ENCODE measurements at places on chromosomes 5 and 9.

GRCh38 chr9:17082343-17083064 is 52.3 kb upstream of the CNTLN start:
- DNase-seq, result no peak

DNA sequence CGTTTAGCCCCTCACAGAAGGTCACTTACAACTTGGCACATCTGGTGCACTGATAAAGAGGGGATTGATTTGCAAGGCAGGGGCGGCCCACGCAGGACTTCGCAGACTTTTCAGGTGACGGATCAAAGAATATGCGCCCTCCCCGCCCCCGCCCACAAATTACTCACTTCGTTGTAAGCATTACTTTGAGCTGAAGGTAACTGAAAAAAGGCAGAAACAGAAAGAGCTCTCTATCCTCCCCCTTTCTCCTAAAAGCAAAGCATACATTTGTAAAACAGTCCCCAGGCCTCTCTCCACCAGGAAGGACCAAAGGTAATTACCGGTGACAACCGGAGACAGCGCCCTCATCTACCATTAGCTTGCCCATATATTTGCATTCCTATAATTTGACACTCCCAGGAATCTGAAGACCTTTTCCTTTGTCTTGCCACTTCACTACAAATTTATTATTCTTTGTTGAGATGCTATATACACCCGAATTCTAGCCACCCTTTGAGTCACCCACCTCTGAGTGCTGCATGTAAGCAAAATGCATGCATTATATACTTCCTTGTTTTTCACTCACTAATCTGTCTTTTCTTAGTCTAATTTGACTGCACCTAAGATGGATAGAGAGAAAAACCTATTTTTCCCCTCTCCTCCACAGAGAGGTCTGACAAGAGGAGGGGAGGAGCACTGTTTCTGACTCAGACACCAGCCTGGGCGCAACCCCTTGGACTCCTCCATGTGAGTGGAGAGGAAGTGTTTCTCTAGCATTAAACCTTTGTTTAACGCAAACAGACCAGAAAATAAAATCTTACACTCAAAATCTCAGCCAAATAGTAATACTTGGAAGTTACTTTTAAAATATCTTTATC is 74.7 kb upstream of the SPIN1 start:
- DNase-seq, result no peak

- DNase-seq, result no peak
Measured at GRCh38 chr9:37374892-37375291, 47.6 kb upstream of the GRHPR start.

DNA sequence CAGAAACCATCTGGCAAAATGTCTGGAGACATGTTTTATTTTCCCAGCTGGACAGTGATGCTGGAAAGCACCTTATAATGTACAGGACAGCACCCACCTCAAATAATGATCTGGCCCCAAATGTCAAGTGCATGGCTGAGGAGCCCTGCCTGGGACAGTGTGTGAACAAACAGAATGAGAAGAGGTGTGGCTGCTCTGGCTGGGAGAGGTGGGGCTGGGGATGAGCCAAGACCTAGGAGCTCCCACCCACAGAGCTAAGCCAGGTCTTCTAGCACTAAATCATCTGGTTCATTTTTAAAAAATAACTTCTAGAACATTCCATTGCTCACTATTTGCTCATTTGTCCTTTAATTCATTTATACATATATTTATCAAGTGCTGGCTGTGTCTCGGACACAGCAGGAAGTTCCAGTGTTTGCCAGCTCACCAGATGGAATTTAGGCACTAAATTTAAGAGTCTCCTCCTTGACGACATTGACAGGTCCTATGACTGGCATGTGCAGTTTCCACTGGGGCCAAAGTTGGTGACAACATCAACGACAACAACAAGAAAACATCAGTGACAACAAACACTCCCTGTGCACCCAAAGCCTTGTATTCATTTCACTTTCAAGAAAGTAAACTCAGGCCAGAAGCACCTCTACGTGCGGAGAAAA is 59.1 kb downstream of the GTF3C4 start:
- DNase-seq, result no peak

GRCh38 chr5:23629396-23629795 is 122.0 kb downstream of the PRDM9 start:
- no peak for DNase-seq

DNA sequence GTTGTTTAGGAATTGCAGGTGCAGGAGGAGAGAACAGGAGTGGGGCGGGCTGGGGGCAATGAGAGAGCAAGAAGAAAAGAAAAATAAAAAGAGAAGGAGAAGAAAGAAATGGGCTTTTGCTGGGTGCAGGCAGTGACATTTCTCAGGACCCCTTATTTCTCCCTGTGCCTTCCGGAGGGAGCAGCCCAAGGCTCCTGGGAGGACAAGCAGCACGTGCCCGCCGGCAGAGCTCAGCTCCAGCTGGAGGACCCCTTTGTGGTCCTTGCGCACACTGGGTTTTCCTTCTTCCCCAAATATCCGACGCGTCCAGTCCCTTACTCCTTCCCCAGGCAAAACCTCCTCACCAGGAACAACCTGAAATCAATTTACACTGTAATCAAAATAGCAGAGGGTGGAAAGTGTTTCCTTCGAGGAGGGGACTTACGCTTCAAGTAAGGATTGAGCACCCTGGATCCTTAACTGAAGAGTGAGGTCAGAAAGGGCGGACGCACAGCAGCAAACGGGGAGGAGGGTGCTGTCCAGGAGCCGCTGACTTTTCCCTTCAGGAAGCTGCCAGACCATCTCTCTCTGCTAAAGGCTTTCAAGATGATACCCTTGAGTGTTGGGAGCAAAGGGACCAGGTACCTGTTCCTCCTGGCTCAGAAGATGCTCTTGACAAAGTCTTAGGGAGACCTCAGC is 2.1 kb downstream of the BTNL9 start:
- DNase-seq, result no peak

- DNase-seq, result no peak
Measured at GRCh38 chr5:134072471-134073210, 41.8 kb upstream of the TCF7 start.

DNA sequence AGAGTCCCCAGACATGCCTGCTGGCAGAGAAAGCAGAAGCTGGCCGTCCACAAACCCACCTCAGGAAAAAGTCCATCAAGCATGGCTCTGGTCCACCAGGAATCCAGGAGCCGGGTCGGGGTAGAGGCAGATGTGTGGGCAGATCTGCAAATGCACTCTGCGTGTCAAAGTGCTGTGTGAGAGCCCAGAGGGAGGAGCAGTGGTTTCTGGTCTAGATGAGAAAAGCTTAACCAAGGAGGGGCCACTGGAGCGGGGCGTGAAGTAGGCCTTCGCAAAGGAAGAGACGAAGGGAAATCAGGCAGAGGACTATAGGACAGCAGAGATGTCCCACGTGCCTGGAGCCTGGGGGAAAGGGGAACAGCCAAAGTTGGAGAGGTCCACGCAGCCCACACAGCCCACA is 40.0 kb downstream of the TTLL11 start:
- DNase-seq, result no peak

GRCh38 chr9:130445268-130445983 is 665 bp downstream of the ASS1 start:
- no peak for DNase-seq

GRCh38 chr9:33044677-33045282 is 19.7 kb downstream of the DNAJA1 start:
- no peak for DNase-seq

- no peak for DNase-seq
Measured at GRCh38 chr5:148910216-148910615, 83.8 kb downstream of the ADRB2 start.

GRCh38 chr9:2461892-2462291 is 159.7 kb upstream of the VLDLR start:
- no peak for DNase-seq

- no peak for DNase-seq
Measured at GRCh38 chr5:107515521-107516080, 155.1 kb downstream of the EFNA5 start.

GRCh38 chr9:95494416-95495371 is 22.1 kb downstream of the PTCH1 start:
- DNase-seq, result no peak

DNA sequence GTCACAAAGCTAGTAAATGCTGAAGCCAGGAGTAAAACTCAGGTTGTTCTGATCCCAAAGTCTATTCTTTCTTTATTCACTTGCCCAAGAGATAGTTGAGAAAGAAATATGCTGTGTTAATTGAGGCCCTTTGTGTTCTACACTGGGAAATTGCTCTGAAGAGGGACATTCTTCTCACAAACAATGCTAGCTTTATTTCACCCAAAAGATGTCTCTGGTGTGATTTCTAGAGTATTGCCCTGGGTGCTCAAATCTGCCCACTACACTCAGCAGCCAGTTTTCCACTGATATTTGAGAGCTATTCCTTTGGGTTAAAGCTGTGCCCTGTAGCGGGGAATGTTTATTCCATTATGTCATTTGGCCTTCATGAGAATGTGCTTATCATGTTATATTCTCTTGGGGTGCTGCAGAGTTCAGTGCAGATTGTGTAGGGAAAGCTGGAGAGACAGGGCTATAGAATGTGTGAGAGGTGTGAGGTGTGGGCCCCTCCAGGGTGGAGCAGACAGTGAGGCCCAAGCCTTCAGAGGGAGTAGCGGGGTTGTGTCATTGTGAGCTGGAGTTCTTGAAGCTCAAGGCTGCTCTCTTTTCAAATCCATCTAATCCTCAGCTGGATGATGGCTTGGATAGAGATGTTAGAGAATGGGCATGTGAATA is 21.0 kb upstream of the C5orf63 start:
- no peak for DNase-seq

GRCh38 chr9:5438301-5439162 is 807 bp upstream of the PLGRKT start:
- no peak for DNase-seq

DNA sequence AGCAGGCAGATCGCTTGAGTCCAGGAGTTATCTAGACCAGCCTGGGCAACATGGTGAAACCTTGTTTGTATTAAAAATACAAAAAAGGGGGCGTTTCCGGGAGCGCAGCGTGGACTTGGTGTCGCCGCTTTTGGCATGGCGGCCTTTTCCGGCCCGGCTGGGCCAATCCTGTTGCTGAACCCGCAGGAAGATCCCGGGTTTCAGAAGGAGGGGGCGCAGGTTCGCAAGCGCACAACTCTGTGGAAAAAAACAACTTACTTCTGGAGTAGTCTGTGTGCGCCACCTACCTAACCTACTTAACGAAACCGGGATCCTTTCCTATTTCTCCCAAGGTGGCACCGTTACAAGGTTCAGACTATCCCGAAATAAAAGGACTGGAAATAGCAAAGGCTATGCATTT is 198.6 kb downstream of the MSX2 start:
- no peak for DNase-seq

DNA sequence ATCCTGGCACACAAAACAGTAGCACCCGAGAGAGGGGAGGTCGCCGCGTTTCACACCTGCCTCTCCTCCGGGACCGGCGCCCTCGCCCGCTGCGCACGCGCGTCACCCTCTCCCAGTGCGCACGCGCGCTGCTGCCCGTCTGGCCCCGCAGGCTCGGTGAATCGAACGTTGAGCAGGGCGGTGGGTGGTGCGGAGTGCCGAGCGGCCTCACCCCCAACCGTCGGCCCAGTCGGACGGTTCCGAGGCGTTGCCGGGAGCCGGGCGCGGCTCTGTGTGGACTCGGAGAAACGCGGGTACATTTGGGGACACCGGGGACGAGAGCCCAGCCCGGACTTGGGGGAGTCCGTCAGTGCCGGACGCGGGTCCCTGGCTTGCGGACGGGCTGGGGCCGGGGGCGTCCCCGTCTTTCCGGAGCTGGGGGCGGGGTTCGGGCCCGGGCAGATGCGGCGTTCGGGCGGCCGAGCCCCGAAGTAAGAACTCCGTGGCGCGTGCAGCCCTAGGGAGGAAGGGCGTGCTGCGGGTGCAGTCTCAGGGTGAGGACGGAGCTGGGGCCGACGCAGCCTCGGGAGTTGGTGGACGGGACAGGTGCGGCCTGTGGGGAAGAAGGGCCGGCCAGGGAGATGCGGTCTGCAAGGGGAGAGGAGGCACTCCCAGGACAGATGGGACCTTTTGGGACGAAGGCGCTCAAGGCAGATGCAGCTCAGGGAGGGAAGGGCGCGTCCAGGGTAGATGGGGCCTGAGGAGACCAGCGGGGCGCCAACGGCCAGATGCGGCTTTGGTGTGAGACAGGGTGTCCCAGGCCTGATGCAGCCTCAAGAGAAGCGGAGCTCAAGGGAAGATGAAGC is at the start of gene POMT1:
POMT1 (plus strand) TSS at position 138 of the 845 bp plus-strand sequence. CDS start 1,301 bp downstream, outside the sequence.
- DNase-seq, result peak; percentile 33

DNA sequence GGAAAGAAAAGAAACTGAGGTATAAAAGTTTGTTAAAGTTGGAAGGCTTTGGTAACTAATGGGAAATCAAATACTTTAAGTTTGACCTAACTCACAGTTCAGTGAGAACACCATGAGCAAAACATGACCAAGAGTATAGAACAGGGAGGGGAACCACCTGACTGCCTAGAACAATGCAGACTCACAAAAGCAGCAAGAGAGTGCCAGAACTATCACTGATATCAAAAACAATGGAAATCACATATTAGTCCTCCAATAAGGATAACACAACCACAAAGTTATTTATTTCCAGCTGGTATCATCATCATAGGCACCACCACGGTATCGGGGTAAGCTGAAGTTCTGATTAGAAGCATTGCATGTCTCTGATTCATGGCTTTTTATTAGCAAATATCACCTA is 77.5 kb downstream of the TRPM6 start:
- DNase-seq, result no peak

- DNase-seq, result no peak
Measured at GRCh38 chr5:76040806-76041205, 42.4 kb upstream of the SV2C start.

- no peak for DNase-seq
Measured at GRCh38 chr9:88567870-88568269, 32.9 kb downstream of the NXNL2 start.

- no peak for DNase-seq
Measured at GRCh38 chr5:125002727-125003598, 256.5 kb upstream of the ZNF608 start.

GRCh38 chr5:2913281-2913680 is 161.8 kb upstream of the IRX2 start:
- no peak for DNase-seq

DNA sequence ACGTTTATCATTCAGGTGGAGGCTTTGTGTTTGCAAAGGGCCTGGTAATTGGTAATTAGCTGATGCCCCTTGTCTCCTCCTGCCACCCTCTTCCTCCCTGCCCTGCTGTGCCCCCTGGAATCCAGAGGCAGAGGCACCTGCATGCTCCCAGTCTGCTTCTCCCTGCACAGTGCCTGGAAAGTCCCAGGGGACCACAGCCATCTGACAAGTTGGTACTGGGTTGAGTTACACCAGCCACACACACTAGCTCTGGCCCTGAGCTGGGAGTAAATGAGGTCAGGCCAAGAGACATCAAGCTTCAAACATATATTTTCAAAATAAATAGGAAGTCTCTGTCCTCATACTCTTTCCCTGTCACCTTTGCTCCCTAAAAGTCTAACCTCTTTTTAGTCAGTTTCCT is 56.3 kb downstream of the INSYN2B start:
- no peak for DNase-seq

DNA sequence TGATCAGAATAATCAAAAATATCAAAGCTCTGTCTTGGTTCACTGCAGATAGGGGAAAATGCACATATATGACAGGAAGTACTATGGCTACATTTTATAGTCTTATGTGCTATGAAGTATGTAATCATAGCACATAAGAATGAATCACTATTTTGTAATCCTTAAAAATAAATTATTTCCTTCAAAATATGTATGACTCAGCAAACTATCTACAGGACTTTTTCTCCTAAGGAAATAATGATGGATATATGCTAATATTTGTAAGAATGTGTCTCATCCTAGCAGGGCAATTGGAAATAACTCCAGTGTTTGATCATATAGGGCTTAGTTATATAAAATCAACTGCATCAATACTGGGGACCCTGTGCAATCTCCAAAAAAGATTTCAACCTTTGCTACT is 85.1 kb downstream of the SLC24A2 start:
- no peak for DNase-seq

Data from HS-27A (cell line).